Large intestine (tissue), 12 donors: ENCODE measurements at places on chromosomes 4 and X. TPM values are rescaled to one million over a fixed set of nuclear protein-coding genes. Genes with fewer than 3 reads are reported as not detected.

Gene SLIT2
- polyA plus RNA-seq = 9.4 TPM

DNA sequence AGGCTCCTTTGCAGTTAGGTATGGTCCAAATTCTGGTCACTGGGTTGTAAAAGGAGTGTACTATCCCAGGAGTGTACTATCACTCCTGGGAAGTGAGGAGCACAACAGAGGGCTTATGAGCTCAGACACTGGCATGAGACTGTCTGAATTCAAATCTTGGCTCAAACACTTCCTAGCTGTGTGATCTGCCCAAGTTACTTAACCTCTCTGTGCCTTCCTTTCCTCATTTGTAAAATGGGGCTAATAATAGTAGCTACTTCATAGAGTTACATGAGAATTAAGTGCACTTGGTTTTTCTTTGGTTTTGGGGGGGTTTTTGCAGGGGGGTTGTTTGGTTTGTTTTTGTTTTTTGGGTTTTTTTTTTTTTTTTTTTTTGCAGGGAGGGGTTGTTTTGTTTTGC, 152.0 kb downstream of the BCOR start:
- no peak overlapping the region for H3K4me3 ChIP-seq
- no peaks in the 10 kb centered on the region for H3K36me3 ChIP-seq
- H3K4me1 ChIP-seq = no peaks in the 10 kb centered on the region
- H3K27me3 ChIP-seq = no peaks in the 10 kb centered on the region
- no peak overlapping the region for H3K27ac ChIP-seq

Gene PRDM5
- 14.7 TPM for polyA plus RNA-seq

- H3K4me1 ChIP-seq = no peaks in the 10 kb centered on the region
- DNase-seq = no peak
- H3K27me3 ChIP-seq = no peaks in the 10 kb centered on the region
- no peak overlapping the region for H3K4me3 ChIP-seq
- no peaks in the 10 kb centered on the region for H3K36me3 ChIP-seq
These were observed 82.2 kb downstream of the STIM2 start for GRCh38 chr4:26942871-26943270.

- no peaks in the 10 kb centered on the region for H3K36me3 ChIP-seq
- no peak overlapping the region for H3K27ac ChIP-seq
- no peak overlapping the region for H3K4me3 ChIP-seq
- no peak for DNase-seq
- H3K4me1 ChIP-seq = no peaks in the 10 kb centered on the region
These were observed 10.1 kb upstream of the NKX1-1 start for GRCh38 chr4:1416051-1416947.

Gene PNPLA4
- 16.1 TPM for polyA plus RNA-seq

- no peaks in the 10 kb centered on the region for H3K36me3 ChIP-seq
- H3K4me1 ChIP-seq = peaks cover 29% of the 10 kb centered on the region
- no peak for DNase-seq
These were observed 1.4 kb upstream of the ATP8A1 start for GRCh38 chr4:42658261-42658660.

Gene TMEM47
- polyA plus RNA-seq = 8.9 TPM

Gene ADGRL3
- polyA plus RNA-seq = 9.8 TPM

DNA sequence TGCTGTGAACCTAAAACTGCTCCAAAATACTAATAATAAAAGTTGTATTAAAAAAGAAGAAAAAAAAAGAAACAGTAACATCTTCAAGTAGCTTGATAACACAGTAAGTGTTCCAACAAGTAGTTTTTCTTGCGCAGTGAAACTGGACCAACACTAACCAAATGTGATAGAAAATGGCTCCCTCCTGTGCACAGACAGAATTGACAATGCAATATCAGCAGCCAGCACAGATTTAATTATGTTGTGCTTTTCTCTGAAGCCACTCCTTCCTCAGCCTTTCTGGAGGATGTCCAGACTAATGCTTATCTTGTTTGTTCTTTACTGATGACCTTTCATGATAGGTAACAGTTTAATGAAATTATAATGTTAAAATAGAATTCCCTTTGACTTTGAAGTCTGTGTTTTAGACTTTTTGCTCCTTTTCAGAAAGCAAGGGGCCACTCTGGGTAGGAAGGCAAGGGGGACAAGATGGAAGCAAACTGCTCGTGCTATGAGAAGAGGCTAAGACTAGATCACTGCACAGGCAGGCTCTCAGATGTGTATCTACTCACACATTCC, 147.1 kb upstream of the RPL34 start:
- no peak overlapping the region for H3K27ac ChIP-seq
- DNase-seq = no peak
- no peaks in the 10 kb centered on the region for H3K36me3 ChIP-seq
- no peaks in the 10 kb centered on the region for H3K27me3 ChIP-seq
- H3K4me1 ChIP-seq = no peaks in the 10 kb centered on the region

DNA sequence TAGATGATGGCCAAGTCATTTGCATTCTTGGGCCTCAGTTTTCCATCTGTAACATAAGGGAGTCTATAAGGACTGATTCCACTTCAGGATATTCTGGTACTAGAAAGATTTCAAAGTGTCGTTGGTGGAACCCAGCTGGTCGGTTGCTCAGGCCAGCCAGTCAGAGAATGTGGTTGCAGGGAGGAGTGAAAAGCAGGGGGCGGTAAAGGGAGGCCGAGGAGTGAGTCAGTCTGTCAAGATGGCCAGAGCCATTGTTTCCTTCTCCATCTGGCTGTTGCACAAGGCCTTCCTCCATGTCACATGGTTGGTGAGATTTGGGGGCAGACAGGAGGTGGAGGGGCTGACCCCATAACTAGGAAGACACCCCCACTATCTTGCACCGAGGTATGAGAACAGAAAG, 38.2 kb downstream of the STARD8 start:
- H3K36me3 ChIP-seq = no peaks in the 10 kb centered on the region
- no peak for DNase-seq
- H3K4me1 ChIP-seq = peaks cover 6% of the 10 kb centered on the region
- H3K27me3 ChIP-seq = peaks cover 6% of the 10 kb centered on the region
- no peak overlapping the region for H3K27ac ChIP-seq

GRCh38 chr4:96407738-96408463, 568.0 kb downstream of the PDHA2 start:
- H3K4me3 ChIP-seq = no peak overlapping the region
- no peaks in the 10 kb centered on the region for H3K4me1 ChIP-seq
- H3K27me3 ChIP-seq = no peaks in the 10 kb centered on the region
- no peak overlapping the region for H3K27ac ChIP-seq
- DNase-seq = no peak

Gene ARSJ
- polyA plus RNA-seq = 11.3 TPM

GRCh38 chr4:61173799-61174198, 26.3 kb upstream of the ADGRL3 start:
- no peak overlapping the region for H3K4me3 ChIP-seq
- no peak for DNase-seq
- H3K36me3 ChIP-seq = no peaks in the 10 kb centered on the region
- H3K4me1 ChIP-seq = no peaks in the 10 kb centered on the region
